Dermis microvascular lymphatic vessel endothelial cell (primary cell): ENCODE measurements at places on chromosomes 11 and 22. TPM values are rescaled to one million over a fixed set of nuclear protein-coding genes. Genes with fewer than 3 reads are reported as not detected.
A peak's percentile ranks its signal among the peaks of the same experiment; 100 is the strongest.

DNA sequence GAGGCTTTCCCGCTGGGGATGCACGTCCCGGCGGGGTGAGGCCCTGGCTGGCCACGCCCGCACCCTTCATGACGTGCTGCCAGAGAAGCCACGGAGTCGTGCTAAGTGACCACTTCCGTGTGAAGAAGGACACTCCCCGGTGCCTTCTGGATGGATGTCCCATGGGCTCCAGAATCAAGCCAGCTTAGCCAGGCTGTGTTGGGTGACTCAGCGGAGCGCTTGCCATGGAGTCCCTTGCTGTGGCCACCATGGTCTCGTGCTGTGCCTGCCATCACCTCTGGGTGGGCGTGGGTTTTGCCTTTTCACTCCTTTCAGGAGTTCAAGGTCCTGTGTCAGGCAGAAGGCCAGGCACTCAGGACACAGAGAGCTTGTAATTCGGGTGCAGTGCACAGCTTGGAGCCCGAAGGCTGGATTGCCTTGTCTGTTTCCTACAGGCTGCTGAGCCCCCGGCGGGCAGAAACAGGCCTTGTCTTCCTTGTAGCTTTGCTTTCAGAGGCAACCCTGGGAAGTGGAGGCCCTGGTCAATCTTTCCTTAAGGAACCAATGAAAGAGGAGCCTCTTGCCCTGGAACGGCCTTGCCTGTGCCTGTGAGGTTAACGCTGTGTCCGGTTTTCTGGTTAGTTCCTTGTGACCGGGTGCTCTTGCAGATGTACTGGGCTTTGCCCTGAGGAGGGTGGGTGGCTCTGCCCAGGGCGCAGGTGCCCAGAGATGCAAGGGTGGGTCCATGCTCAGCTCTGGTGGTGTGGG lies 268.6 kb downstream of the TBC1D22A start:
- no peak for DNase-seq

- no peak for DNase-seq
Measured at GRCh38 chr22:33986167-33986771, 66.0 kb upstream of the LARGE1 start.

DNA sequence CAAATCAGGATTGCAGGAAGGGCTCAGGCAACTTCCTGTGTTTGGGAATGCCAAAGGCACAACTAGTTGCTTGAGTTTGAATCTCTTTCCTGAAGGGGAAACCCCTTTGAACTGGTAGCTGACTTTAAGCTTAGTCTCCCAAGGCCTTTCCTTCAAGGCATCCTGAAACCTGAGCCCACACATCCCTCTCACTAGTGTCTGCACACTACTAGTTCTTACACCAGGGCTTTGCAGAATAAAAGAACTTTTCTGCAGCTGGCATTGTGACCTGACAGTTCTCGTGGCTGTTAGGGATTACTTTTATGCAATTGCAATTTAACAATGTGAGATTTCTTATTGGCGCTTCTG lies 95.4 kb downstream of the EXT2 start:
- DNase-seq = no peak

DNA sequence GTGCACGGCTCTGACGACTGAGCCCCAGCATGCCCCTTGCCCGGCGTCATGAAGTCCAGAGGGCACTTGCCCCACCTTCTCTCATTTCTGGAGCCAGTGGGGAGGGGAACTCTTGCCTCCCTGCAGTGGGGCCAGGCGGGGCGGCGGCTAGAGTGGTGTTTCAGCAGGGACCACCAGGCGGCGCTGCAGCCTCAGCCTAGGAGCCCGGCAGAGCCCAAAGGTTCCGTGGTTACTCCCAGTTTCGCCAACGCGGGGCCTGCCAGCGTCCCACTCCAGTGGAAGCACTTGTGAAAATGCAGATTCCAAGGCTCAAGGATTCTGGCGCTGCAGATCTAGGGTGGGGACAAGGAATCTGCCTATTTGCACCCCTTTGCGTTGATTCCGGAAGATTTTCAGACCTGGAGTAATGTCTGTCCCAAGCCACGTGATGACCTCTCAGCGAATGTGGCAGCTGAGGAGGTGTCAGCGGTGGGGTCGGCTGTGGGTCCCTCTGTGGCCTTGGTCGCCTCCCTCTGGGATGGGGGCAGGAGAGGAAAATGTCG lies 55.7 kb downstream of the CD82 start:
- DNase-seq = no peak

GRCh38 chr11:9815486-9816136 lies 151.7 kb downstream of the SWAP70 start:
- DNase-seq = no peak

DNA sequence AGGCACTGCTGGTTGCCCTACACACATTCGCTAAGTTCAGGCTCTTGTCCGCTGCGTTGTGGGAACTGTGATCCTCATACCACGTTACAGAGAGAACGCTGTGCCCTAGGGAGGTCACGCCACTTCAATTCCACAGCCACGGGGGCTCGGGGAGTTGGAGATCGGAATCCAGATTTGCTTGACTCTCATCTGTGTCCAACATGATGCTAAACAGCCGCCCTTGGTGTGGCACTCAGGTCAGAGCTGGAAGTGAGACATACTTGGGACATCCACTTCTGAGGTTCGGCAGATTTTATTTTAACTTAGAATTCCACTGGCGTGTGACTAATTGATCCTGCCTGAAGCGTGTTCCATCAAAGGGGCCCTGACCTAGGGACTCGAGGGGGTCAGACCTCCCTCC lies 41.7 kb downstream of the RIBC2 start:
- no peak for DNase-seq

DNA sequence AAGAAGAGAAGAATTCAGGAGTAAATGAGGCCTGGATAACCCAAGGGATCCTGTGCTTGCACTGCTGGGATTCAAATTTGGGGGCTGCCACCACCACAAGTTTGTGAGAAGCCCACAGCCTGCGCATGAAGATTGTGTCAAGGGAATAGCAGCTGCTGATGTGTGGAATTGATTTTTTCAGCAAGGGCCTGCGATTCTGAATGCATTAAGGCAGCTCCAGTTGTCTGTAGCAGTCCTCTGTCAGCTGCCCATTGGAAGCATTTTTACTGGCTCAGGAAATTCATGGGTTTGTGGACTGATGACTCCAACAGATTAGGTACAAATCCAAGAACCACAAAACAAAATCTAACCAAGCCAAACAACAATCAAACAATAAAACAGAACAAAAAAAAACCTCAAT lies 14.0 kb downstream of the ARVCF start:
- DNase-seq = peak; percentile 41

GRCh38 chr22:39729141-39729934 lies 158.8 kb downstream of the CACNA1I start:
- DNase-seq = no peak

- no peak for DNase-seq
Measured at GRCh38 chr11:2944530-2944929, 15.3 kb upstream of the PHLDA2 start.

Gene MUC2
- total RNA-seq = not detected in 2 replicates

Gene STK33
- total RNA-seq = 0.25 and 0.64 TPM in 2 replicates

Gene IFTAP
- total RNA-seq = 16.3 and 16.8 TPM in 2 replicates

Gene AMOTL1
- total RNA-seq = 39.8 and 44.1 TPM in 2 replicates

Gene SOX10
- not detected in 2 replicates for total RNA-seq

Gene NAALAD2
- total RNA-seq = 0.26 and 0.51 TPM in 2 replicates

Gene MOV10L1
- 22.7 and 44.1 TPM in 2 replicates for total RNA-seq

Gene ZNF280A
- total RNA-seq = under 0.01 TPM in 1 of 2 replicates, not detected in the other

Gene ADAMTS8
- total RNA-seq = not detected in 2 replicates

Gene SOX6
- total RNA-seq = under 0.01 TPM in 2 replicates
